ENCODE measurements at places on chromosomes 6 and 20. TPM values are rescaled to one million over a fixed set of nuclear protein-coding genes. Genes with fewer than 3 reads are reported as not detected.

HUS1B gene
- total RNA-seq = 1.1 TPM

SLC32A1 gene
- total RNA-seq = 0.59 TPM

SRMS gene
- not detected for total RNA-seq

KCNB1 gene
- total RNA-seq = 3.1 TPM

GTSF1L gene
- total RNA-seq = not detected

CAGE1 gene
- not detected for total RNA-seq

DDO gene
- total RNA-seq = not detected

GRM4 gene
- total RNA-seq = 119 TPM

HLA-DOA gene
- 0.69 TPM for total RNA-seq

BRPF3 gene
- 36.2 TPM for total RNA-seq

PPP1R16B gene
- total RNA-seq = 5.3 TPM

SNAI1 gene
- total RNA-seq = 3.9 TPM

- peaks cover 8% of the 10 kb centered on the region for H3K36me3 ChIP-seq
- DNase-seq = no peak
- H3K4me1 ChIP-seq = peaks cover 57% of the 10 kb centered on the region
These were observed 12.4 kb downstream of the SERINC1 start for GRCh38 chr6:122459240-122459639.

DNA sequence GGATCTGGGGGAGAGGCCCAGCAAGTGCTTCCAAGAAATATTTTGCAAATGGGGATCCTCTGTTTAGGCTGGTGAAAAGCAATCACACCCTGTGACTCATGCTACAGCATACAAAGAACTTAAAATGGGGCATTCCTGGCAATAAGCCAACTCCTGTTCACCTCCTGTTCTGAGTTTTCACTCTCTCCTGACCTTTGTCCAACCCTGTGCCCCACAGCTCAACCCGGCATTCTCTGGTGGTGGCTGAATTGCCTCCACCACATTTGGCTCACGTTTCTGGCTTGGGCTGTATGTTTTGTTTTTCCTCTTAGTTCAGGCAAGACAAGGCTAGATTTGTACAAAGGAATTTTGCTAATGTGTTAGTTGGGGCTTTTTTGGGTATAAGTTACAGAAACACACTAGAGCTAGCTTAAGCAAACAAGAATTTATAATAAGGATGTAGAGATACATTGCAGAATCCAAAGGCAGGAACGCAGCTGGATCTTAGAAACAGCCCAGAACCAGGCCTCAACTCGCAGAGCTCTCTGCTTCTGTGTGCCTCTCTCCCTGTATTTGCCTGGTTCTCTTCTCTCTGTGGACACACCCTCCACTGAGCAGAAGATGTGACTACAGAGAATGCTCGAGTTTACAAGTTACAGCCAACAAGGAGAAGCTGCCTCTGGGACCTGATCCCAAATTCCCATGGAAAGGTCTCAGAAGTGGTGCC, 9.4 kb downstream of the ABCC10 start:
- no peak overlapping the region for H3K4me3 ChIP-seq
- H3K4me1 ChIP-seq = no peaks in the 10 kb centered on the region
- H3K36me3 ChIP-seq = peaks cover 2% of the 10 kb centered on the region
- H3K27ac ChIP-seq = peak overlapping the region; percentile 48
- no peak for DNase-seq

- peak; percentile 54 for DNase-seq
- H3K27ac ChIP-seq = peak overlapping the region; percentile 99
- no peaks in the 10 kb centered on the region for H3K36me3 ChIP-seq
- H3K4me1 ChIP-seq = peaks cover 63% of the 10 kb centered on the region
- H3K4me3 ChIP-seq = peak overlapping the region; percentile 78
- peaks cover 13% of the 10 kb centered on the region for H3K27me3 ChIP-seq
These were observed 137.1 kb downstream of the ELOVL4 start for GRCh38 chr6:79810185-79810705.

GRCh38 chr6:140012150-140012549, 637.7 kb upstream of the CITED2 start:
- H3K4me1 ChIP-seq = no peaks in the 10 kb centered on the region
- no peak for DNase-seq
- no peaks in the 10 kb centered on the region for H3K27me3 ChIP-seq
- peaks cover 6% of the 10 kb centered on the region for H3K36me3 ChIP-seq
- no peak overlapping the region for H3K4me3 ChIP-seq

GRCh38 chr6:83838727-83839126, 14.4 kb upstream of the RIPPLY2 start:
- H3K36me3 ChIP-seq = no peaks in the 10 kb centered on the region
- no peaks in the 10 kb centered on the region for H3K4me1 ChIP-seq
- no peak overlapping the region for H3K27ac ChIP-seq
- no peak for DNase-seq

GRCh38 chr6:126531840-126532239, 191.9 kb downstream of the CENPW start:
- H3K4me1 ChIP-seq = no peaks in the 10 kb centered on the region
- no peaks in the 10 kb centered on the region for H3K36me3 ChIP-seq
- no peak overlapping the region for H3K27ac ChIP-seq
- no peaks in the 10 kb centered on the region for H3K27me3 ChIP-seq
- DNase-seq = no peak

DNA sequence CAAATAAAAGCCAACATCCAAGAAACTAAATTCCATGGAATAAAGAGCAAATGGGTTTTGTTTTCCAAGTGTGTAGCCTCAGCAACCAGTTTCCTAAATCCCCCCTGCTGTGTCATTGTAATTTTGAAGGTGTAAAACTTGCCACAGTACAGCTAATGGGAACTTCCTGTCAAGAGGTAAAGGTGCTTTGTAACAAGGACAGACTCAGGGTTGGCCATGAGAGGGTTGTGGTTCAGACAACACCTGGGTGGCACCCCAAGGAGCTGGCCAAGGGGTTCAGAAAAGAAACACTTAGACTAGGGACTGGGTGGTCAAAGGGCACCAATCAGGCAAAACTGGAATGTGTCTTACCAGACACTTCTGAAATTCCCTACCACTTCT, 52.4 kb upstream of the LYRM2 start:
- no peak overlapping the region for H3K27ac ChIP-seq
- H3K4me1 ChIP-seq = no peaks in the 10 kb centered on the region
- H3K36me3 ChIP-seq = no peaks in the 10 kb centered on the region
- no peaks in the 10 kb centered on the region for H3K27me3 ChIP-seq
- no peak for DNase-seq
- H3K4me3 ChIP-seq = no peak overlapping the region

DNA sequence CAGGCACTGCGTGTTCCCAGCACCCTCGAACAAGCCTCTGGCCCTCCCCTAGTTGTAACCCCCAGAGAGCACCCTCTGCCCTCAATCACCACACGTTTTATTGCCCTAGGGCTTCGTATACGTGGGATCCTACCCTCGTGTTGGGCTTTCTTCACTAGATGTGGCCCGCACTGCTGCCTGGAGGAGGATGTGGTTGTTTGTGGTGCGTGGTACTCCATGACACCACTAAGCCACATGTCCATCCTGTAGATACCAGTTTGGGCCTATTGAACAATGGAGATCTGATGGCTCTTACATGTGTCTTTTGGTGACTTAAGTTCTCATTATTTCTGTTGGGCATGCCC, 17.0 kb downstream of the SLC2A4RG start:
- peaks cover 6% of the 10 kb centered on the region for H3K27me3 ChIP-seq
- H3K36me3 ChIP-seq = peaks cover 15% of the 10 kb centered on the region
- H3K4me3 ChIP-seq = peak overlapping the region; percentile 27
- DNase-seq = no peak

GRCh38 chr20:44970243-44970757, 4.0 kb downstream of the STK4 start:
- peaks cover 2% of the 10 kb centered on the region for H3K27me3 ChIP-seq
- H3K27ac ChIP-seq = no peak overlapping the region
- no peak for DNase-seq
- no peaks in the 10 kb centered on the region for H3K36me3 ChIP-seq
- no peak overlapping the region for H3K4me3 ChIP-seq
- no peaks in the 10 kb centered on the region for H3K4me1 ChIP-seq

- no peak for DNase-seq
- H3K27ac ChIP-seq = no peak overlapping the region
- no peaks in the 10 kb centered on the region for H3K27me3 ChIP-seq
These were observed 23.6 kb downstream of the BPIFA1 start for GRCh38 chr20:33259371-33259770.

- H3K4me1 ChIP-seq = peaks cover 4% of the 10 kb centered on the region
- DNase-seq = no peak
- peaks cover 3% of the 10 kb centered on the region for H3K27me3 ChIP-seq
These were observed 4.4 kb upstream of the IFNGR1 start for GRCh38 chr6:137223370-137224131.

- H3K27ac ChIP-seq = no peak overlapping the region
- no peak for DNase-seq
- H3K4me3 ChIP-seq = no peak overlapping the region
- no peaks in the 10 kb centered on the region for H3K4me1 ChIP-seq
- H3K36me3 ChIP-seq = peaks cover 6% of the 10 kb centered on the region
These were observed 30.0 kb downstream of the PPP1R3G start for GRCh38 chr6:5115168-5115567.

GRCh38 chr6:76418560-76419223, 346.2 kb upstream of the IMPG1 start:
- H3K27ac ChIP-seq = no peak overlapping the region
- no peaks in the 10 kb centered on the region for H3K4me1 ChIP-seq
- H3K27me3 ChIP-seq = no peaks in the 10 kb centered on the region
- no peak for DNase-seq
- no peaks in the 10 kb centered on the region for H3K36me3 ChIP-seq

GRCh38 chr20:61146023-61146422, 106.0 kb upstream of the CDH4 start:
- DNase-seq = no peak
- H3K27ac ChIP-seq = no peak overlapping the region
- H3K27me3 ChIP-seq = no peaks in the 10 kb centered on the region
- H3K4me3 ChIP-seq = no peak overlapping the region
- no peaks in the 10 kb centered on the region for H3K4me1 ChIP-seq

- H3K4me3 ChIP-seq = no peak overlapping the region
- H3K27ac ChIP-seq = no peak overlapping the region
- peaks cover 6% of the 10 kb centered on the region for H3K27me3 ChIP-seq
- H3K4me1 ChIP-seq = peaks cover 4% of the 10 kb centered on the region
- peaks cover 7% of the 10 kb centered on the region for H3K36me3 ChIP-seq
These were observed 210.3 kb downstream of the PLCB1 start for GRCh38 chr20:8342391-8342790.

GRCh38 chr20:63054681-63055240, 48.0 kb upstream of the BHLHE23 start:
- H3K4me3 ChIP-seq = no peak overlapping the region
- peaks cover 12% of the 10 kb centered on the region for H3K4me1 ChIP-seq
- H3K27ac ChIP-seq = no peak overlapping the region

DNA sequence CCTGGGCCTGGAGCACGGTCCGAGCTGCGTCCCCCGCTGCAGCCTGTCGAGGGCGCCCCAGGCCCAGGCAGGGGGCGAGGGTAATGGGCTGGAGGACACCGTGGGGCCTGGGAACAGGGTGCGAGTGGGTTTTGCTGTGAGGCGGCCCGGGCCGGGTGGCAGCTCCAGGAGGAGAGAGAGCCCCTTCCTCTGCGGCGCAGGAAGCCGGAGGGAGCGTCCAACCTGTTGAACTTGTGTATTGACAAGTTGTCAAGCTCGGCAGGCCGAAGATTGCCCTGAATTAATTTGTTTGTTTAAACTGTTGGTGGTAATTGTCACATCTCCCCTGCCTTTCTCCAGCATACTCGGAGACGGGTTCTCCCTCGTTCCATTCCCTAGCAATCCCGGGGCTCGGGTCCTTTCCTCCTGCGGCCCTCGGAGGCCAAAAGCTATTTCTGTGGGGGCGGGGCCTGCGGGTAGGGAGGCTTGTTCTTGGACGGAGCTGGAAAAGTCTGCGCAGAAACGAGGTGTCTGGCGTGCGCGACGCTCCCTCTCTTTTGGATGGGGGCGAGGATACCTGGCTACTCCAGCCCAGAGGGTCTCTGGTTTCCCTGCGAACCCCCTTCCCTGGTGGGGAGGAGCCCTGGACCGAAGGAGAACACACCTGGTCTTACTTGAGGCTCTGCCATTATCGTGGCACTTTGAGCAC, 9.9 kb downstream of the NR2E1 start:
- H3K27me3 ChIP-seq = peaks cover 35% of the 10 kb centered on the region
- no peaks in the 10 kb centered on the region for H3K36me3 ChIP-seq
- H3K4me1 ChIP-seq = peaks cover 5% of the 10 kb centered on the region
- no peak for DNase-seq
- peak overlapping the region; percentile 76 for H3K4me3 ChIP-seq

GRCh38 chr20:33667676-33668465, 1.1 kb downstream of the ACTL10 start:
- H3K4me3 ChIP-seq = peak overlapping the region; percentile 76
- peaks cover 32% of the 10 kb centered on the region for H3K4me1 ChIP-seq
- peak overlapping the region; percentile 28 for H3K27ac ChIP-seq
- peaks cover 5% of the 10 kb centered on the region for H3K27me3 ChIP-seq
- peak; percentile 93 for DNase-seq
- no peaks in the 10 kb centered on the region for H3K36me3 ChIP-seq

- no peak for DNase-seq
- no peak overlapping the region for H3K27ac ChIP-seq
- H3K4me1 ChIP-seq = no peaks in the 10 kb centered on the region
- H3K4me3 ChIP-seq = no peak overlapping the region
- H3K27me3 ChIP-seq = no peaks in the 10 kb centered on the region
These were observed 171.6 kb downstream of the ADGB start for GRCh38 chr6:146770275-146770964.

GRCh38 chr6:215335-216034, 76.8 kb upstream of the DUSP22 start:
- H3K36me3 ChIP-seq = peaks cover 12% of the 10 kb centered on the region
- no peak overlapping the region for H3K4me3 ChIP-seq
- no peaks in the 10 kb centered on the region for H3K4me1 ChIP-seq
- no peak overlapping the region for H3K27ac ChIP-seq
- peaks cover 2% of the 10 kb centered on the region for H3K27me3 ChIP-seq
- no peak for DNase-seq

DNA sequence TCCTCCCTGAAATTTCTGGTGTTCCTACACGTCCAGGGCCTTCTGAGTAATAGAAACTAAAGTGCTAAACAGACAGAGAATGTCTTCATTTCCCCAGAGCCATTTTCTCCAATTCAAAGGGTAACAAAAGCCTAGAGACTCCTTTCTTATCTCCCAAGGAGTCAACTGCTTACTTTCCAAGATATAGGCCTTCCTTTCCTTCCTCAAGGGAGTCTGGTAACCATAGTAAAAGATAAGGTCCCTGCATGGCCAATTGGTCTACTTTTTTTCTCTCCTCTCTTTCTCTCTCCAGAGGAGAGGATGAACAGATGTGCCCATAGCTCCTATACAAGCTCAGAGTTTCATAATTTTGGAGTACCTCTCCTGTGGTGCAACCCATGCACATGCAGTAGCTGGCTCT, 185.7 kb downstream of the ASCC3 start:
- peaks cover 4% of the 10 kb centered on the region for H3K27me3 ChIP-seq
- H3K36me3 ChIP-seq = peaks cover 10% of the 10 kb centered on the region
- no peaks in the 10 kb centered on the region for H3K4me1 ChIP-seq

DNA sequence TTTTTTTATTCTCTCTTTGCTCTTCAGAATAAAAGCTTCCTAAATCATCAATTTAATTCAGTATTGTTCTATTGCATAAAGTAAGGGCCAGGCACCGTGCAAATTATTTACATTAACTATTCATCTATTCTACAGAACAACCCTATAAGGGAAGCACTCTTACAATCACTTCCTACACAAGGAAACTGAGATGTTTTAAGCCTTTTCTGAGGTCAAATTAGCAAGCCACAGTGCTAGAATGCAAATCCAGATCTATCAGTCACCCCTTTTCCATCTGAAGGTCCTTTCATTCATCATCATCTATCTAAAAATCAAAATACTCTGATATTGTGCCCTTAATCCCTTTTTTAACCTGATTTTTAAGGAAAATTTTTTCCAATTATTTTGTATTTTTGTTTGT, 31.2 kb downstream of the FRK start:
- no peak for DNase-seq
- peaks cover 4% of the 10 kb centered on the region for H3K36me3 ChIP-seq
- H3K27ac ChIP-seq = no peak overlapping the region
- H3K4me1 ChIP-seq = no peaks in the 10 kb centered on the region

All from glutamatergic neuron (in vitro differentiated cells).